Naive B cell (primary cell): ENCODE measurements at places on chromosomes 2 and 18.

- DNase-seq, result no peak
These were observed 33.1 kb downstream of the NAPG start for GRCh38 chr18:10558967-10559298.

- DNase-seq, result no peak
These were observed 128.5 kb downstream of the CALCRL start for GRCh38 chr2:187319441-187320108.

DNA sequence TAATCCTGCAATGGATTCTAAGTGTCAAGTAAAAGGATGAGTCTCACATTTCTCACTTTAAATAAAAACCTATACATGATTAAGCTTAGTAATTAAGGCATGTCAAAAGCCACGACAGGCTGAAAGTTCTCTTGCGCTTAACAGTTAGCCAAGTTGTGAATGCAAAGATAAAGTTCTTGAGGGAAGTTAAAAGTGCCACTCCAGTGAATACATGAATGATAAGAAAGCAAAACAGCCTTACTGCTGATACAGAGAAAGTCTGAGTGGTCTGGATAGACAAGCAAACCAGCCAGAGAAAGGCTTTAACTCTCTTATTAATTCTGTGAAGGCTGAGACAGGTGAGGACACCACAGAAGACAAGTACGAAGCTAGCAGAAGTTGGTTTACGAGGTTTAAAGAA lies 12.7 kb downstream of the THOC1 start:
- no peak for DNase-seq

DNA sequence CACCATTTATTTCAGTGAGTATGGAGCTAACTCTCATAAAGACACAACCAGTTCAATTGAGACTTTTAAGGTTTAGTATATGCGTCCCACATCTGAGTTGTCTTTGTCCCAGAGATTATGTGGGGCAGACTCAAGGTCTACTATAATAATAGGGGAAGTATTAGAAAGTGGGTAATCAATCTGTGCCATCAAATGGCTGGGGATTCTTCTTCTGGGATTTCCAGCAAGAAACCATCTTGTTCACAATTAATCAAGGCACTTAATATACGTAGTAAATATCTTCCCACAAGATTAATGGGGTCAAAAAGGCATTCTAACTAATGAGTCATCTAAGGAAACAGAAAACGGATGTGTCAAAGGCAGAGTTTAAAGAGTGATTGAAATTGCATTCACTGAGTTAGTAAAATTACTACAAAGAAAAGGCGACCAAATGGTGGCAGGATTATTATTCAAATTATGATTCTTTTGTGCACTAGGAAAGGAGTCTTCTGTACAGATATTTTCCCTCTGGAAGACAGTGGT lies 179.8 kb upstream of the REG3G start:
- no peak for DNase-seq
